Fibroblast of the aortic adventitia (primary cell): ENCODE measurements at places on chromosomes 13 and 19. TPM values are rescaled to one million over a fixed set of nuclear protein-coding genes. Genes with fewer than 3 reads are reported as not detected.

SMIM44 gene
- total RNA-seq: not detected in 2 replicates

AMER2 gene
- not detected in 2 replicates for total RNA-seq

GRCh38 chr19:43699506-43700394 is 16.1 kb upstream of the IRGC start:
- peak; percentile 33 for DNase-seq

GRCh38 chr13:46137627-46138317 is 32.9 kb upstream of the CPB2 start:
- DNase-seq: no peak

- DNase-seq: peak; percentile 85
Observed at GRCh38 chr13:100573121-100573520, 15.5 kb downstream of the GGACT start.

DNA sequence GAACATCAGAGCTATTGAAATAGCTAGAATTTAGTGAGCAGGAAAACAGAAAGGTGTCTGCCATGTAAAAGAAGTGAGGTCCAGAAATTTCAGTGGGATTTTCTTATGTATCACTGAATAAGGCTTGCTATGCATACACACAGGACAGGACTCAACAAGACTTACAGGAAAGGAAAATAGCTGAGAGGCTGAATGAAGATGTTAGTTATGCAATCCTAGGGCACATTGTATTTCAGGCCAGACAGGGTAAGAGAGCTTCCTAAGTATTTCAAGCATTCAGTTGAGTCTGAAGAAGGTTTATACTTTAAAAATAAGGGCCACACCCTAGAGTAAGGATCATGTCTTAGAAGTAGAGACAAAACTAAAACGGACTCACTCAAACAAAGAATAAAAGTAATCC is 419.9 kb upstream of the PRR20A start:
- DNase-seq: no peak

DNA sequence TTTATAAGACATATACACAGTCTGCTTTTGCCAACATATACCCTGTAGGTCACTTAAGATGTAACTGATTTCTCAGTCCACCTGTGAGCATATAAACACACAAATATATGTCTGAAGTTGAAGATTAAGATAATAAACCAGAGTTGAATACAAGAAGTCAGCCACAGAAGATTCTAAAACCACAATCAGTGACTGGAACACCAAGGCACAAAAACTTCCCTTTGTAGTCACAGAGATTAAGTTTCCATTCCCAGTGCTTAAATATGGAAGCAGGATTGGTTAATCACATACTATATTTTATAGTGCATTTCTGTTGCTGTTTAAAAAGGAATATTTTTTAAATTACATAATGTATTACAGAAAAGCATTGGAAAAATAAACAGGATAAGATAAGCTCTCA is 39.9 kb downstream of the MTMR6 start:
- DNase-seq: no peak

- no peak for DNase-seq
Observed at GRCh38 chr19:20244356-20244755, 77.3 kb downstream of the ZNF486 start.

- DNase-seq: peak; percentile 70
Observed at GRCh38 chr13:30708541-30708940, 26.8 kb upstream of the ALOX5AP start.

GRCh38 chr13:100195568-100195967 is 106.7 kb downstream of the PCCA start:
- DNase-seq: no peak
